T-helper 2 cell (primary cell): ENCODE measurements at places on chromosomes 12 and 14.

DNA sequence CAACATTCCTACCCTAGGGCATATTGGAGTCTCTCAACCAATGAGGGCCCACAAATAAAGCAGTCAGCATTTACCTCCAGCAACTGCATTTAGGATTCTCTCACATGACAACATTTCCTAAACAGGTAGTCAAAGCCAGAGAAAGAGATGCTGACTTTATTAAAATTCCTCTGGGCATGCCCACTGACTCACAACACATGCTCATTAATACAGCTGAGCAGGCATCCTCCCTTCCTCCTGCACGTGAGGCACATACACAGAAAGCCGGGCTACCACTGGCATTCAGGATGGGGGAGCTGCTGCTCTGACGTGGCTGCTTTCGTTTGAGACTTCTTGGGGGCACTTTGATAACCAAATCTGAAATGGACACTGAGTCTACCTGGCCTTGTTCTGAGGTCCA is 174.1 kb downstream of the NRXN3 start:
- no peak for DNase-seq

GRCh38 chr12:104710940-104711689 is 247.0 kb downstream of the SLC41A2 start:
- no peak for DNase-seq

- no peak for DNase-seq
These were observed 103.1 kb downstream of the HELB start for GRCh38 chr12:66405395-66405794.

GRCh38 chr12:123868791-123869190 is 103.8 kb downstream of the CCDC92 start:
- no peak for DNase-seq

- no peak for DNase-seq
These were observed 46.5 kb downstream of the ARID2 start for GRCh38 chr12:45775964-45776363.

DNA sequence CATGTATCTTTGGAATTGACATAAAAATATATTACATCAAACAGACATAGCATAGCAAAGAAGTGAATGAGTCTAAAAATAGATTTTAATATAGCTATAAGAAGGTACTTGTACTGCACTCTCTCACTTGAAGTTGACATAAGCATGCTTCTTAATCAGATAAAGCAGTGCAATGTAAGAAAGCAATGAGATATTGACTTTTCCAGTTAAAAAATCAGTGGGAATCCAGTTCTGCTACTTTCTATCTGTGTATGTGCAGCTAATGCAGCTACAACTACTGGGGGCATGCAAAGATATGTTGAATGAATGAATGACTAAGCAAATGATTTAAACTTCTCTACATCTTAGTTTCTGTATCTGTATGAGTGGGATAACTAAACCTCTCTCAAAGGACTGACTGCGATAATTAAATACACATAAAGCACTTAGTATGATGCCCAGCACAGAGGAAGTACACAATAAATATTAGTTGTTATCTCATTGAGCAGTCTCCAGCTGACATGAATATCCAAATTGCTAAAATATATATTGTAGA is 10.3 kb downstream of the WASHC3 start:
- no peak for DNase-seq

DNA sequence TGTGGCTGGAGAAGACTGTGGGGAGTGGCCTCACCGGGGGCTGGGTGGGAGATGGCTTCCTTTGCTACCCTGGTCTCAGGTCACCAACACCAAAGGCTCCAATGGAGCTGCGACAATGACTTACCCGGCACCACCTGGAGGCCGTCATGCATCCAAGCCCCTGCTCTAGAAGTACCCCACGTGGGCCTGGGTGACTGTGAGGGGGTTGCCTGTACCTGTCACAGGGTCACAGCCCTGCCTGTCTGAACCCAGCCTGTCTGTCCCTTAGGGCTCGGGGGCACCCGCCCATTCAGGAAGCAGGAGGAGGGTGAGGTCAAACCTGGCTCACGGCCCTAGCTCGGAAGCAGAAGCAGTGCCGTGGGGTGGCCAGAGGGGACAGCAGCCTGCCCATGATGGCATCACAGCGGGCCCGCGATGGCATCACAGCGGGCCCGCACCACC is 18.9 kb downstream of the ABCB9 start:
- no peak for DNase-seq

DNA sequence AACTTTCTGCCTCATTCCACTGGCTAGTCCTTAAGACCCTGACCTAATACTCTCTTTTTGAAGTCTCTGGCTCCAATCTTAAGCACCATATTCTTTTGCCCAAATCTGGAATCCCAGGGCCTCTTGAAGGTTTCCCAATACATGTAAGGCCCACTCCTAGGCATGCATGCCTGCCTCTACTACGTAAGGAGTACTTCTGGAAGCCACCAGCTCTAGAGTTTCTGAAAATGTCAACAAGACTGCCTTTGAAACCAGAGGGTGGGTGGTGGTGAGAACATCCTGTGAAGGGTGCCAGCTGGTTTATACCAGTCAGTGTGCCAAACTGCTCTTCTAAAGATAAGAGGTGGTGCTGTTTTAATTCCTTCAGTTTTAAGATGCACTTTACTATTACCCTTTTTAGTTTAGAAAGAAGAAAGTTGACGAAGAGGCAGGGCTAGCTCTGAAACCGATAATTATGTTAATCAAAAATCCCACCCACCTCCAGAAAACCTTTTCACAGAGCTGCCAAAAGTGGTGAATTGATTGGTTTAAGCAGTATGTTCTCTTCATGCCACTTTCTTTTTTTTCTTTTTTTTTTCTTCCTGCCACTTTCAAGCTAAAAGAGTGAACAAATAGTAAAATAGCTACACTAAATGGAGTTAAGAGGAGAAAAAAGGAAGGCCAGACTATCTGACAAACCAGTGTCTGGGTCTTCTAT is 8.7 kb upstream of the WDR89 start:
- DNase-seq, result peak; percentile 48

- no peak for DNase-seq
These were observed 42.6 kb downstream of the PDZRN4 start for GRCh38 chr12:41230756-41231155.

DNA sequence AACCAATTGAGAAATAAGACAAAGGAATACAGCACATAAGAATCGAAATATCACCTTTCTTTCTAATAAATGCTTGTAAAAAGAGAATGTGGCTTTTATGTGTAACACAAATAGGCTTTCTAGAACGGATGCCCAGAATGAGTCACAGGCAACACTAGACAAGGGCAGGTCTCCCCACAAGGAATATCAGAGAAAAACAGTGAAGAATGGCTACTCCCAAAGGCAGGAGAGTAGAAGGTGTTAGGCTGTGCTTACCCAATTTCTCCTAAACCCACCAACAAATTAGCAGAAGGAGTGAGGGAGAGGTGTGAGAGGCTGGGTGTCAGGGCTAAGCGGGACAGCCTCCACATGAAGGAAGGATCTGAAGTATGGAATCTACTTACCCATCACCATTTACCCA is 55.2 kb downstream of the GALNT4 start:
- DNase-seq, result no peak

DNA sequence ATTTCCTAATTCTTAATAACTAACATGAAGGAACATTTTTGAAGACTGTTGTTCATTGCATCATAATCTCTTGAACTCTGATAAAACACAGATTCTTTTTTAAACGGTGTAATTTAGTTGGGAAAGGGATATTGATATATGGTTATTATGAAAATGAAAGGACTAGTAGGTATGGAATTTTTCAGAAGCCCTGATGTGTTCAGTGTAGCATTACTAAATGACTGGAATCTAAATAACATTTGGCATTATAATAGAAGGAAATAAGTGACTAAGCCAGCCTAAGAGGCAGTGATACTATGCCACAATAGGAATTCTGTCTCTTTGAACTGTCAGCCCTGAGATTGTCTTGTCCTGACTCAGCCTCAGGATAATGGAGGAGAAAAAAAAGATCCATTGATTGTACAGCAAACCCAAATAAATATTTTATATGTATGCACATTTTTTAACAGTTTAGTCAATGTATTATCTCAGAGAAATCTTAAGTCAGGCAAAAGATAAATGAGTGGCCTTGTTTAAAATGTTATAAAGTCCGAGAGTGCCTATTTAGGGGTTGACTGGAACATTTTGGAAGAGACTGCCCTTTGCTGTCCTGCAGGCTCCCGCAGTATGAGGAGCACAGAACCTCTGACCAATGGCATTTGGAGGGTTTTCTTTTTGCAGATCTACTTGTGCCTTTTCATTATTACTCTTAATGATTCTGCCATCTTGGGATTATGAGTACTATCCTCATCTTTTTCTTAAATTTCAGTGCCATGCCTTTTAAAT is 271.2 kb downstream of the EGLN3 start:
- no peak for DNase-seq

- no peak for DNase-seq
These were observed 107.2 kb downstream of the DPF3 start for GRCh38 chr14:72786378-72787350.

DNA sequence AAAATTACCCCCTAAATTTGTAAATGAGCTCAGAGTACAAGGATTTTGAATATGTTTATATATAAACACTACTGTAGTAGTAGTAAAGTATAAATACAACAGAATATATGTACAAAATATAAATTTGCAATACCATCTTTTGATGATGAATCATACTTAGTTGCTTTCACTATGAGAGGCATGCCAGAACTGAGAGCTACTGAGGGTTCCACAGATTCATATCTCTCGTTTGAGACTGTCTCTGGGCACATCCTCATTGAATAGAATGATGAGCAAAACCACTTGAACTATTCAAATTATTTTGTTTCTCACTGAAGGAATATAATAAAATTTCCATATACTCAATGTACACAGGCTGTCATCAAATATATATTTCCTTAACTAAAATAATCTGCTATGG is 417.6 kb downstream of the NAV3 start:
- peak; percentile 5 for DNase-seq

DNA sequence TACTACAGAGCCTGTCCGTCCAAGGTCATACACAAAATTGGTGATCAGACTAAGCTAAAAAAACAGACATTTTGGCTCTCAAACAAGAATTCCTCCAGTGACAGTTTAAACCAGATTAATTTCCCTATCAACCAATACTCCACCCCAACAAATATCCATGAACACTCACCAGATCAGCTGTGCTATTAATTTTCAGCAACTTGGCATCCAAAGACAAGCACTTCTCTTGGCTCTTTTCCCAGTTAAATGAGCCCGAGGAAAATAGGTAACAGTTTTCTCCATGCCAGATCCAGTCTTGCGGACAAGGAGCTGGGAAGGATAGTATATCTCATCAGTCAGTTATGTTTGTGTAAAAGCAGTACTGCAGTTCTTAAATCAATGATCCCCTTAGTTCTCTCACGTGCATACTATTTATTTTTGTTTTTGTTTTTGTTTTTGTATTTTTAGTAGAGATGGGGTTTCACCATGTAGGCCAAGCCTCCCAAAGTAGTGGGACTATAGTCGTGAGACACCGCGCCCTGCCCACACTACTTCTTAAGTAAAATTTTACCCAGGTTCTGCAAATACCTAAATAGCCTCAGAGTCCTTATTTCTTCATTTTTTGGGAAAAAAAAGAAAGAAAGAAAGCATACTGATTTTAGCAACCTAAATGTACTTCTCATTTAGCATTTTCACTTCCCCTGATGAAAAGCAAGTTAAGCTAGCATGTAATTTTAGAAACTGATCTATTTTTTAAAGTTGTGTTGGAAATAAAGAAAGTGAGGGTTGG is 11.1 kb downstream of the OLR1 start:
- DNase-seq, result no peak

DNA sequence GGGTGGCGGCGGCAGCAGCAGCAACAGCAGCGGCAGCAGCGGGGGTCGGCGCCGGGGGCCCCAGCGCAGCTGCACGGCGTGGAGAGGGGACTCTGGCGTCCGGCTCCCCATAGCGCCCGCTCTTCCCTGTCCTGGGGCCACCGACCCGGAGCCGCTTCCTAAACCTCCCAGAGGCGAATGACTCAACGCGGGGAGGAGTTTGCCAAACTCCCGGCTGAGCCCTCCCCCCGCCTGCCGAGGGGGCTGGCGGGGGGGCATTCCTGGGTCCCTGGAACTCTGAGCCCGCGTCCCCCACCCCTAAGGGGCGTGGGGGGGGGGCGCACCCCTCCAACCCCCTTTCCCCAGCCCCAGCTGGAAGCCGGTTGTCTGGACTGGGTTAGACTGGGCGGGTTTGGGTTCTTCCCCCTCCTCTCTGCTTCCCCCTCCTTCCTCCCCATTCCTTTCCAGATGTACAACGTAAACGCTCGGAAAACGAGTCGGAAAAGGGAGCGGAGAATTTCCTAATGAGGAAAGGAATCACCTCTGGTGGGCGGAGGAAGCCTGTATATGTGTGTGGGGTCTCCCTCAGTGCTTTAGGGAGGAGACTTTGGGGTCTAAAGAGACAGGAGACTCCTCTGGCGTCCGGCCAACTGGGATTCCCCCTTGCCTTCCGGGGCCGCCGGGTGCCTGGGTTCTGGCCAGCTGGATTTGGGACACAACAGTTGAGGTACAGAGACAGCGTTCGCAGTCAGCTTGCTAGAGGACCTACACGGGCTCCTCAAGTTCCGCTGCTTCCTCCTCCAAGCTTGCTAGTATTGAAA is at the start of gene ITGA5:
Gene ITGA5 (minus strand): TSS at position 179 of the 800 bp plus-strand sequence. CDS start 68 bp downstream, at position 111.
- peak; percentile 26 for DNase-seq

DNA sequence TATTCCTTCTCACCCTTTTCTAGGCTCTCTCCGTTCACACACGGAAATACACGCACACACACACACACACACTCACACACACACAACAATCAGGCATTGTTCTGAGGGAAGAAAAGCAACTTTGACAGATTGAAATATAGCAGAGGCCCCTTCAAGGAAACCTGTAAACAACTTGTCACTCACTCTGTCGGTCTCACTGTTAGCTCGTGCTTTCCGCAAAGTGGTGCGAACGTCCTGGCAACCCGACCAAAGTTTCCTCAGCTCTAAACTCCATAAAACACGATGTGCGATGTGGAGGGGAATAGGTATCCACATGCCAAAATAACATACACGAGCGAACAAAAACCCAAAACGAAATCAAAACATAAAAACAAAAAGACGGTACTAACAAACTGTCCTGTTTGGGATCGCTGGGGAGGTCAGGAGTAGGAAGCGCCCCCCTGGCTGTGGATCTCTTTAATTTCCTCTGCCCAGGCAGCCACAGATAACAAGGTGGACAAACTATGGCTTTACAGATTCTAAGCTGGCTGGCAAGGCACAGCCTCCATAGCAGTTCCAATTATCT is 822 bp upstream of the SOX5 start:
- no peak for DNase-seq

DNA sequence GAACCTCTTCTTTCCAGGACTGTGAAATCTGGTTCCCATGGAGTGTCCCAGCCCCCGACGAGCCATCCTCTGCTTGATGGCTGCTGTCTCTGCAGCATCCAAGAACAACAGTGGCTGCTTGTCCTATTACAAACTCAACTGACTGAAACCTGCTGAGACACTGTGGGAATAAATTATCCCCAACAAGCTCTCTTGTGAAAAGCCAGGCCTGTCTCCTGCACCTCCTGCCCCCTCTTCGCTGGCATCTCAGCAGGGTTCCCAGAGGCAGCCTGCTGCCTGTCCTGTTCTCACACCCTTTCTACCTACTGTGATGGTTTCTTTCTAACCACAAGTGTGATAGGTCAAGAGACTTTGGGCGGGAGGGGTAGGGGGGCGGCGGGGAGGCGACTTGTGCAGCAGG is 180.2 kb downstream of the TSPAN9 start:
- DNase-seq, result no peak
